GM13976 (cell line): ENCODE measurements at places on chromosomes 6 and 20.

DNA sequence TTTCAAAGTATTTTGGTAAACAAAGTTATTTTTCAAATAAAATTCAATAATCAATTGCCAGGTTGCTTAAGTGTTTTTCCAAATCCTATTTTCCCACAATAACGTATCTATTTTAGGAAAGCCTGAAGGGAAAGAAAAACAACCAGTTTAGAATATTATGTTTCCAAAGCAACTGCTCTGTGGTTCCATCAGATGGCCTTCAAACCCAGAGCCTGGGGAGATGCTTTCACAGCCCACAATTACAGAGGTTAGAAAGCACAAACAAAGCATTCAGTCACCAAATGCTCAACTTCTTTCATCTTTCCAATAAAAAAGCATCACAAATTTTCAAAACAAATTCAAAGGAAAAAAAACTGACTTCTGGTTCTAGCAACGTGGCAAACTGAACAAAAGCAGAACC is 66.0 kb downstream of the ELOVL5 start:
- no peak for DNase-seq

DNA sequence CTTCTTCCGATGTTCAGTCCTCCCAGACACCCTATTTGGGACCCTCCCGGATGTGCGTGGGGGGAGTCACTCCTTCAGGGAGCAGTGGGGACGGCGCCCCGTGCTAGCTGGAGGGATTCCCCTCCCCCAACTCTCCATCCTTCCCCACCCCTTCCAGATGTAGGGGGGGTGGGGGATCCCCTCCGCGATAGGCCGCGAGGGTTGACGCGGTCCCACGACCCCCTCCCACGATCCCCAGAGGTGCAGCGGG is 548 bp downstream of the GNL1 start:
- DNase-seq: no peak

- no peak for DNase-seq
These were observed 10.9 kb downstream of the ZNF217 start for GRCh38 chr20:53582574-53583351.

DNA sequence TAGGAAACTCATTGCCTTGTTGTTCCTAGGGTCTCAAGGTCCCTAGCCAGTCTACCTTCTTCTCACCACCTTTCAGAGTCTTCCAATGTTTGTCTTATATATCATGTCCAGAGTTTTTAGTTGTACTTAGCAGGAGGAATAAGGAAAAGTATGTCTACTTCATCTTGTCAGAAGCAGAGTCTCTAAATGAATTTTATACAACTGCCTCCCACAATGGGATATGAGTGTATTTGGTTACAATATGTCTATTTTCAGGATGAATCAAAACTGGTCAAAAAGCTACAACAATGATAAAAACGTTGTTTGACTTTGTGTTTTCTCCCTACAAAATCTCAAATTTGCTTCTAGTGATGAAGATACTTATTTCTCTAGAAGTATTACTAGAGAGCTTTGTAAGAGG is 7.0 kb downstream of the GLO1 start:
- no peak for DNase-seq

DNA sequence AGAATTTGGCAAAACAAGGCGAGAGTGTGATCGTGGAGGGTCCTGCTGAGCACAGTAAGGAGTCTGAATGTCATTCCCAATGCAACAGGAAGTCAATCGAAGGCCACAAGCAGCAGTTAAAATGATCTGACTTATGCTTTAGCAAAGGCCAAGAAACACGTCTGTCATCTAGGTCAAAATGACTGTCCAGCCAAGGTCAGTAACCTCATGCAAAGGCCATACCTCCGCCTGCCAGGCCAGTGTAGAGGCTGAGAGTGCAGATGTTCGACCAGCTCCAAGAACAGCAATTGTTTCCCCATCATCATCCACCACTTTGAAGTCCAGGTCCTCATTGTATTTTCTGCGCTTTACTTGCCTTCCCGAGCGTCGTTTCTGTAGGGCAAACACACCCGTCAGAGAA is 105.6 kb downstream of the CHD6 start:
- DNase-seq: no peak

GRCh38 chr20:23874747-23875146 is 4.8 kb downstream of the CST5 start:
- no peak for DNase-seq

GRCh38 chr6:19669206-19669605 is 168.0 kb upstream of the ID4 start:
- DNase-seq: no peak

- DNase-seq: no peak
These were observed 25.0 kb downstream of the TMEM242 start for GRCh38 chr6:157298216-157298724.

DNA sequence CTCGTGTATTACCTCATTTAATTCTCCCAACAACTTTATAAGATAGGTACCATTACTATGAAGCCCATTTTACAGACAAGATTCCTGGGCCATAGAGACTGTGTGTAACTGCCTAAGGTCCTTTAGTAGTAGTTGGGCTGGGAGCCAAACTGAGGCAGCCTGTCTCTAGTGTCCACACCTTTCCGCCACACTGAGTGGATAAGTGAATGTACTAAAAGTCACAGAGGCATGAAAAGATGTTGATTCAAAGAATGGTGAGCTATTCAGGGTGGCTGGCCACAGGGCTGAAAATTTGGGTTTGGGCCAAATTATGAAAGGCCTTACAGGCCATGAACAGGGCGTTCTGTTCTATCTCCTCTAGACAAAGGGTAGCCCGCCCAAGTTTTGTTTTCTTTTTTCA is 11.0 kb downstream of the CD24 start:
- DNase-seq: no peak

DNA sequence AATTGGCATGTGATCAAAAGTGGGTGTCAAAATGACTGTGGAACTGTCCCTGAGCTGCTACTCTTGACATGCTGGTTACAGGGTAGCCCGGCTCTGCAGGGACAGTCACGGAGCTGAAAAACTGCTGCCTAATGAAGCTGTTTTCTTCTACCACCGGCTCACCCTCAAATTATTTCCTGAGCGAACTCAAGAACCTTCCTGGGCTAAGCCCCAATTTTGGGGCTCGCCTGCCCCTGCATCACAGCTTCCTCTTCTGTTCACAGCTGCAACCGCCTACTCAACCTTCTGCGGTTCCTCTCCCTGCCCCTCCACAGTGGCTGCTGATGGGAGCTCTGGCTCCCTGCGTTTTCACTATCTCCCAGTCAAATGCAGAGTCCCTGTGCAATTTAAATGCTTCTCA is 110.8 kb upstream of the MLN start:
- peak; percentile 66 for DNase-seq

DNA sequence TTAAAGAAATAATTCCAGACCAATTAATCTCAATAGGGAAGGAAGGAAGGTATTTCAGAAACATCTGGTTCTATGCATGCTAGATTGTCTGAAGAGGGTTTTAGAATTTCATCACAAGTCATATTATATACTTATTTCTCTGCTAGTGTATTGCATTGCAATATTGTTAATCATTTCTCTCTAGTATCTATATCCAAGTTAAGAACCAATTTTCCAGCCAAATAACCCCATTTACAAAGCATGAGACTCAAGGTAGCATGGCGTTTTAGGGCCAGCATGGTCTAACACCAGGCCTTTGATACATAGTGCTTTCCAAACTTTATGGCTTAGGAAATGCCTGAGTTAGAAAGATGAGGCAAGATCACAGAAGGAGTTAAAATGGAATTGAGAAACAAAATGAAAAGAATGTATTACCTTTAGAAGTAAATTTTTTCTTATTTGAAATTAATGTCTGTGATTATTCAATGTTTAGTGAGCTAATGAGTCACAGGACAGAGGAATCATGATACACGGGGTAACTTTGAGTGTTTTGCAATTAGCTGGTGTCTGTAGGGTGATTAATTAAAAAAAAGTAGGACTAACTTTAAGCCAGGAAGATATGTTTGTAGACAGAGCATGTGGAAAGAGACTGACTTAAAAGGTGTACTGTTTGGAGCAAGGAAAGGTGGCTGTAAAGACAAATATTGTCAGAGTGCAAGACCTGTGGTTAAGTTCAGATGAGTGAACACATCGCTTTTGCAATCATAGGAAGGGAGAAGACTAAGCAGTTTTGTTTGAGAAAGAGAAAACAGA is 1006.2 kb upstream of the CITED2 start:
- no peak for DNase-seq

- DNase-seq: no peak
These were observed 106.9 kb downstream of the TFAP2B start for GRCh38 chr6:50925548-50925947.

GRCh38 chr6:43274916-43275597 is 23.0 kb upstream of the SLC22A7 start:
- peak; percentile 72 for DNase-seq

DNA sequence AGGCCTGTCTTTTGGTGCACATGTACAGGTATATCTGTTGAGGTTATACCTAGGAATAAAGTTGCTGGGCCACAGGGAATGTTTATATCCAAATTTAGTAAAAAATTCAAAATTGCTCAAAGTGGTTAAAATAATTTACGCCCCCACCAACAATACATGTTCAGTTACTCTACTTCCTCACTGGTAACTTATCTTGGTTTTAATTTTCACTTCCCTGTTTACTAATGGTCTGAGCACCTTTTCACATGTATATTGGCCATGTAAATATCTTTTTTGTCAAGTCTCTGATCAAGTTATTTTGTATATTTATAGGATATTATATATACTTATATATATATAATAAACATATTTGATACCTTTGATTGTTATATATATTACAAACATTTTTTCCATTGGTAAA is 9.7 kb downstream of the PDE7B start:
- DNase-seq: no peak

DNA sequence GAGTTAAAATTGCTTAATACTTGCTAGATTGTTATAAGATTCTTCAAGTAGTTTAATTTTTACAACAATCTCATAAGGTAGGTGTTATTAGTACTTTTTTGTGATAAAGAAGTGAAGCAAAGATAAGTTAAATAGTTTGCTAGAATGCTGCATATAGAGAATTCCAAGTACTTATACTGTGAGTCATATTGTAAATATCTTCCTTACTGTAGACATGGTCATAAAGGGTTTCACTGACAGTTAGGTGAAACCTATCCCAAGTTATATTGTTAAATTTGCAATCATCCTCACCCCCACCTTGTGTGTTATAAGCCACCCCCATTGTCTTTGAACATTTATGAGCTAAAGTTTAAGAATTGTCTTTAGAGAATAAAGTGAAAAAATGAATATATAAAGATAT is 142.0 kb downstream of the FAM83B start:
- DNase-seq: no peak

DNA sequence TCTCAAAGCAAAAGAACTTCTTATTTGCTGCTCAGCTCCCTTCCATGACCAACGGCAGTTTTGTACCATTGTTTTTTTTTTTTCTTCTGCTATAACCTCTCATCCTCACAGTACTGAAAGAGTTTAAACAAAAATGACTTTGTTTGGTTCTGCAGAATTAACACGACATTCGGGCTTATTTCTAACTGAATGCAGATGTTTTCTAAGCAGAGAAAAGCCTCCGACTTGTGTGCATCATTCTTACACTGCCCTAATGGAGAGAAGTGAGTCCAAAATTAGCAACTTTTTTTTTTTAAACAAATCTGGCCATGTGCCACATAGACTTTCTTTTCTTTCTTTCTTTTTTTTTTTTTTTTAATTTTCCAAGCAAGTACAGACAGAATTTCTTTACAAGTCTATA is 382.7 kb downstream of the HDGFL1 start:
- no peak for DNase-seq

DNA sequence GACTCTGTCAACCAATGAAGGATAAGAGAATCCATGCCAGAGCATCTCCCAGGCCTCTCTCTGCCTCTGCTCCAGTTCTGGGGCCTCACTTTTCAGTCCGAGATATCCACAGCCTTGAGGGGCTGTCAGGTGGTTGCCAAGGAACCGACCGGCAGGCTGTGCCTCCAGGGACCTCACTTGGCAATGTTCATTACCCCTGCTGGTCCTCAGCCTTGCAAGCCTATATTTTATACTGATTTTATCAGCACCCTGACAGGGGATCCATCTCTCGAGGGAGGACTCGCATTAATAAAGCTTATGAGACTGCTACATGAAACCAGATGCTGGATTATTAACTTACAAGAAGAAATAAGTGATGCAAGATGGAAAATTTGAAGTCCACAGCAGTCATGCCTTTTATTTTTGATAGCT is 39.9 kb downstream of the TMC2 start:
- DNase-seq: no peak

GRCh38 chr20:51093240-51093763 is 70.4 kb upstream of the KCNG1 start:
- no peak for DNase-seq

DNA sequence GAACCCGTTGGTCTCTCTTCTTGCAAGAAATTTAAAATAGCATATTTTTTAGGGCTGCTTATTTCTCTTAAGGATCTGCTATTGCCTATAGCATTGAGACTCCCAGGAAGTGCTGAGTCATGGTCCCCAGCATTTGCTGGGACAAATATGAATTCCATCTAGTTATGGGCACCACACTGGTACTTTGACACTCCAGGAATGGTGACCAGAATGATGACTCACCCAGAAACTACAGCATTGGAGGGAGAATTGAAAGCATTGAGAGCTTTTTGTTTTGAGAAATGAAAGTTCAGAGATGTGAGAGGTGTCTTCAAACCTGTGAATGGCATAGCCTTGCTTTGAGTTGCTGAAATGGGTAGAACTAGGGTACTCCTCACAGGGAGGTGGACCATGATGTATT is 699.7 kb downstream of the DHX35 start:
- no peak for DNase-seq

- DNase-seq: no peak
These were observed 87.6 kb upstream of the PAK5 start for GRCh38 chr20:9926476-9926875.

- no peak for DNase-seq
These were observed 332.6 kb upstream of the TBX18 start for GRCh38 chr6:85096976-85097375.

DNA sequence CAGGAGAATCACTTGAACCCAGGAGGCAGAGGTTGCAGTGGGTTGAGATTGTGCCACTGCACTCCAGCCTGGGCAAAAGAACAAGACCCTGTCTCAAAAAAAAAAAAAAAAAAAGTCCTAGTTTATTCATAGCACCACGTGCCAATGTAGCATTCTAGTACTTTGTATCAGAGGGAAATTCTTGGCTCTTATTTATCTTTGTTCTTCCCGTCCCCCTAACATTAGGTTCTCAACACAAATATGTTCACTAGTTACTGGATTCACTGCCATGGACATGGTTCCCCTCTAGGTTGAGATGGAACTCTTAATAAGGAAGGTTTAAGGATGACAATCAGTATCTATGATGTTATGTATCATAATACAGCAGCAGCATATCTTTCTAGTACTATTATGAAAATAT is 178.5 kb downstream of the KIF6 start:
- DNase-seq: no peak

DNA sequence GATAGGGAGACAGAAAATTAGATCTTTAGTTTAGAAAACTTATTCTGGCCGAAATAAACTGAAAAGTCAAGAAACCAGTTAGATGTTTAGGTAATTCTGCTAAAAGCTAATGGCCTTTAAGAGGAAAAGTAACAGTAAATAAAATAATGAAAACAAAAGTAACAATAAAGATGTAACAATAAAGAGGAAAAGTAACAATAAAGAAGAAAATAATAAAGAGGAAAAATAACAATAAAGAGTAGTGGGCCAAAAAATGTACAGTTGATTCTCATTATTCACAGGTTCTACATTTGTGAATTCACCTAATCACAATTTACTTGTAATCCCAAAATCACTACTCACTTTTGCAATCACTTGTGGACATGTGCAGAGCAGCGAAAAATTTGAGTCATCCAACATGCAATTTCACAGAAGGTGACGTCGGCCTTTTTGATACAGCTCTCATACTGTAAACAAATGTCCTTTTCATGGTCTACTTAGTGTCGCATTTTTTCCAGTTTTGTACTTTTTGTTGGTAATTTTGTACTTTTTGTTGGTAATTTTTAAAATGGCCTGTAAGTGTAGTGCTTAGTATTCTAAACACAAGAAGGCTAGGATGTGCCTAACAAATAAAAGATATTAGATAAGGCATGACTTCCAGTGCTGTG is 24.0 kb downstream of the HBS1L start:
- no peak for DNase-seq
